ENCODE measurements at places on chromosomes 7 and 10.
A peak's percentile ranks its signal among the peaks of the same experiment; 100 is the strongest.

GRCh38 chr10:2927958-2928840 lies 139.1 kb upstream of the PFKP start:
- DNase-seq = no peak

GRCh38 chr10:127903789-127904188 lies 3.1 kb upstream of the PTPRE start:
- no peak for DNase-seq

DNA sequence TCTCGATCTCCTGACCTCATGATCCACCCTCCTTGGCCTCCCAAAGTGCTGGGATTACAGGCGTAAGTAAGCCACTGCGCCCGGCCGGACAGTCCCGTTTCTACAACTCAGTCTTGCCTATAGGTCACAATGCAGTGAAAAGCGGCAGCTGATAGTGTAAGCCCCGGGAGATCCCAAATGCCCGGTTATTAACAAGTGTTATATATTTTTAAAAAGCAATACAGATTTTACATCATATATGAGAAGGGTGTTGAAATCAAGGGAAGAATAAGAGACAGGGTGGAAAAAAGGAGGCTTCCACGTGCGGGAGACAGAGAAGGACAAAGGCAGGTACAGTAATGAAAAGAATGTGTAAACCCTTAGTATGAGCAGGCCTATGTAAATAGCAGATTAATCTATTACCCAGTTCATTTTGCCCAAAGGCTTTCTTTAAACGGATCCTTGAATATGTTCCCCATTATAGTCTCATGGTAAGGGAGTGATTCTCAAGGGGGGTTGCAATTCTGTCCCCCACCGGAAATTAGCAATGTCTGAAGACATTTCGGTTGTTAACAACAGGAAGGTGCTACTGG lies 170.8 kb downstream of the PDE1C start:
- no peak for DNase-seq

DNA sequence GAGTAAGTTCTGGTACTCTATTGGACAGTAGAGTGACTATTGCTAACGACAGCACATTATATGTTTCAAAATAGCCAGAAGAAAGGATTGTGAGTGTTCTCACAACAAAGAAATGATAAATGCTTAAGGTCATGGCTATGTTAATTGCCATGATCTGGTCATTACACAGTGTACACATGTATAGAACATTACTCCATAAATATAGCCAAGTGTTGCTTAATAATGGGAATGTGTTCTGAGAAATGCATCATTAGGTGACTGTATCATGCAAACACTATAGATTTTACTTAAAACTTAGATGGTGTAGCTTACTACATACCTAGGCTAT lies 19.6 kb downstream of the EPC1 start:
- no peak for DNase-seq

DNA sequence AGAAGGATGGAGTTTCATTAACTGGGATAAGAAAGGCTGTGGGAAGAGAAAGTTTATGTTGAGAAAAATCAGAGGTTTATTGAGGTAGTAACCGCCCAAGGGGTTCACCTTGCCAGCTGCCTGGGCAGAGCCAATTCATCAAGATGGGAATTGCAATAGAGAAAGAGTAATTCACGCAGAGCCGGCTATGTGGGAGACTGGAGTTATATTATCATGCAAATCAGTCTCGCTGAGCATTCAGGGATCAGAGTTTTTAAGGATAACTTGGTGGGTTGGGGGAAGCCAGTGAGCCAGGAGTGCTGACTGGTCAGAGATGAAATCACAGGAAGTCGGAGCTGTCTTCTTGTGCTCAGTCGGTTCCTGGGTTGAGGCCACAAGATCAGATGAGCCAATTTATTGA lies 70.6 kb downstream of the MALRD1 start:
- no peak for DNase-seq

DNA sequence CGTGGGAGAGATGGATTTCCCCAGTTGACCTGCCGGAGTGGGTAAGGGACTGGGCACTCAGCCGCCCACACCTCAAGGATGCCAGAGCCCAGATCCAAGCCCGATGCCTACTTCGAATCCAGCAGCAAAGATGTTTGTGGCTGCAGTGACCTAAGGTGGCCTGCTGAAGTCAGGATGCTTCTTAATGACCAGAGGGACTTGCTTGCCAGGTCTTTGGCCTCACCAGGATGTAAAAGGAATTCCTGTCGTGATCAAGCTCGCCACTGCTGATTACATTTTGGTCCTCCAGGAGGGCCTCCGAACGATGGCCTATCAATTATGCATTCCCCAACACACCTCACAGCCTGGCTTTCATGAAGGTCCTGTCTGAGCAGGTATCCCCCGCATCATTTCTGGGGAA lies 349.5 kb upstream of the ZMIZ1 start:
- no peak for DNase-seq

GRCh38 chr7:128352153-128352537 lies 8.4 kb upstream of the RBM28 start:
- DNase-seq = no peak

GRCh38 chr7:39547336-39547735 lies 18.9 kb upstream of the YAE1 start:
- no peak for DNase-seq

GRCh38 chr7:20594023-20594422 lies 21.4 kb upstream of the ABCB5 start:
- DNase-seq = no peak

- no peak for DNase-seq
Observed at GRCh38 chr10:76576276-76576962, 1061.2 kb downstream of the KCNMA1 start.

DNA sequence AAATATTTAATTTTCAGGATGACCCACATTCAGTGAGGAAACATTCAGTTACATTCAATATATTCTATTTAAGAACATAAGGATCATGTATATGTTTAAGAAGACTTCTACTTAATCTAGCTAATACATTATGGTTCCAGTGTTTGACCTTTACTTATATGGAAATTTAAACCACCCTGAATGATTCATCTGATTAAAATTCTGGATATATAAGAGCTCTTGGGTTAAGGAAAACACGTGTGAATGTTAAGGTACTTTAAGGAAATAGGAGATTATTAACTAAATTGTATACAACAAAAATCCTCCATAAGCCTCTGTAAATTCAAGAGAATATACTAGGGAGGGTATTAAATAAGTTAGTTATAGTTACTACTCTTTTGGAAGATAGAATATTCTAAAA lies 40.9 kb downstream of the HDAC9 start:
- no peak for DNase-seq

- peak; percentile 9 for DNase-seq
Observed at GRCh38 chr10:103845972-103846371, 9.4 kb downstream of the SH3PXD2A start.

GRCh38 chr7:54812756-54813322 lies 53.8 kb upstream of the SEC61G start:
- DNase-seq = no peak

DNA sequence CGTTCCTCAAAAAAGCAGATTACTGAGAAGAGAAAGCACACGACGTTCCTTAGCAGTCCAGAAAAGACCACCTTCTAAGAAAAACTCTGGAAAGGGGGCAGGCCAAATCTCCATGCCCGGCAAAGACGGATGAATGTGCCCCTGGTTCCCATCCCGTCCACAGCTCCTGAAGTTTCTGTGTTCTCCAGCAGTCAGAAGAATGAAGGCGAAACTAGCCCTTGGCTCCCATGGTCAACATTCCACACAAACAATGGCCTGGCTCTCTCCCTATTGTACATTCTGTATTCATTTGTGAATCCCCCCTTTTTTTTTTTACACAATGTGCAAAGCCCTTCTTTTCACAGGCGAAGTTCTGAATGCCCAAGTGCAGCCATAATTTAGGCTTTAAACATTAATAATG lies 5.3 kb downstream of the CTBP2 start:
- DNase-seq = no peak

DNA sequence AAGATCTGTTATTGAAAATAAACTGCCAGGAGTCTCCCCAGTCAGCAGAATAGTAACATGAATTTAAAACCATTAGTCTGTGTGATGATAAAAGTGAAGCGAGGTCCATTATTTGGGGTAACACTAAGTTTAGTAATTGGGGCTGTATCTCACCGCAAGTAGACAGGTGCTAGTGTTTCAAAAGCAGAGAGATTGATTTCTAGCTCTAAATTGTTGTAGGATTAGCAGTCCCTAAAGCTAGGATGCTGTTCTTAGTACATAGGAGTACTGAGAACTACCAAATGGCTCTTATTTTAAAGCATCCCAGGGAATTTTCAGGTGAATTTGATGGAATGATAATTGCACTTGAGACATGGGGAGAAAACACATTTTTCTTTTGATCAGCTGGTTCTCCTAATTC lies 70.5 kb downstream of the CPED1 start:
- DNase-seq = no peak

- DNase-seq = no peak
Observed at GRCh38 chr10:131700506-131700905, 200.3 kb upstream of the PPP2R2D start.

- no peak for DNase-seq
Observed at GRCh38 chr7:47787249-47788069, 160.8 kb downstream of the PKD1L1 start.

GRCh38 chr10:76727038-76727437 lies 910.6 kb downstream of the KCNMA1 start:
- no peak for DNase-seq

GRCh38 chr10:103967448-103968071 lies 620 bp downstream of the SLK start:
- DNase-seq = no peak

- no peak for DNase-seq
Observed at GRCh38 chr10:6114805-6115341, 26.0 kb downstream of the RBM17 start.

GRCh38 chr7:139720705-139721231 lies 57.0 kb downstream of the HIPK2 start:
- DNase-seq = no peak

- DNase-seq = no peak
Observed at GRCh38 chr10:78375854-78376785, 342.5 kb downstream of the RPS24 start.
